Colonic mucosa (tissue), 4 donors: ENCODE measurements at places on chromosomes 12 and 14.

DNA sequence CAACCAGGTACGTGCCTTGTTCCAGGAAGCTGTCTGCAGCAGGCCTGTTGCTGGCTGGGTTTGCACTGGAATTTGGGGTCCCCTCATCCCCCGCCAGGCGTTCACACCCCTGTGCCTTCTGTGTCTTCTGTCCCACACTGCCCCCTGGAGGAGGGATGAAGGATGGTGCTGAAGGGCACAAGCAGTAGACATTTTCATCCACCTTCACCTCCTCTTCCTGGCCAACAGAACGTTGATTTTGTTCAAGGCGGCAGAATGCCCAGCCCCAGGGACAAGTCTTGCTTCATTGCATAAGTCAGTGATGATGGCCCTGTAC, 122.1 kb downstream of the CALM1 start:
- peak; percentile 70 for DNase-seq
- H3K27me3 ChIP-seq: no peaks in the 10 kb centered on the region
- H3K4me3 ChIP-seq: no peak overlapping the region
- H3K36me3 ChIP-seq: no peaks in the 10 kb centered on the region

DNA sequence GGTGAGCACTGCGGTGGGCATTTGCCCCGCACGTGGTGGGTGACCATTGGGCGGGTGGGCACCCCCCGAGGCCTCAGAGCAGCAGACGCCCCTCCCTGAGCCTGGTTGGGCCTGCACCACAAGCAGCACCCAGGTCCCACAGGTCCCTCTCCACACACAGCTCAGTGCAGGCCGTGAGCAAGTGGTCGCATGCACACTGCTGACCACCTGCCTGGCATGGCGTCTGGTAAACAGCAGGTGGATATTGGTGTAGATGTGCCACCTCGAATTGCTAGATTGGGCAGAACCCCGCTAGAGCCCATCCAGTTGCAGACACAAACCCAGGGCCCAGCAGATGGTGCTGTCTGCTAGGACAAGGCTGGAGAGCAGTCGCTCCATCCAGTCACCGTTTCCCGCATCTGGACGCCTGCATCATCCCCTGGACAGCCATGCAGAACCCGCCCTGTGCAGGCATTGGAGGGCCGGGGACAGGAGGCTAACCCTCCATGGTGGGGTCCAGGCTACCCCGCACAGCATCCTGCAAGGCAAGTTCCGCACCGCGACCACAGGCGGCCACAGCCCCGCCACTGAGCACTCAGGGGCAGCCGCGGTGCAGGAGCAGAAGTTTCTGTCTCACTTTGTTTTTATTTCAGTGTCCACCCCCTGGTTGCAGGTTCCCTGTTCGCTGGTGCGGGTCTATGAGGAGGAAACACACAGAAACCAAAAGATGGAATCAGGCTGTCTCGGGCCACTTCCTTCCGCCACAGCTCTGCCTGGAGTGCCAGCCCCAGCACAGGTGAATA, 45.6 kb upstream of the RIMBP2 start:
- no peak overlapping the region for H3K27ac ChIP-seq
- DNase-seq: peak; percentile 35
- no peak overlapping the region for H3K4me3 ChIP-seq

- H3K27me3 ChIP-seq: no peaks in the 10 kb centered on the region
- no peak overlapping the region for H3K27ac ChIP-seq
- no peak overlapping the region for H3K4me3 ChIP-seq
Measured at GRCh38 chr12:47797441-47797840, 22.3 kb downstream of the HDAC7 start.

DNA sequence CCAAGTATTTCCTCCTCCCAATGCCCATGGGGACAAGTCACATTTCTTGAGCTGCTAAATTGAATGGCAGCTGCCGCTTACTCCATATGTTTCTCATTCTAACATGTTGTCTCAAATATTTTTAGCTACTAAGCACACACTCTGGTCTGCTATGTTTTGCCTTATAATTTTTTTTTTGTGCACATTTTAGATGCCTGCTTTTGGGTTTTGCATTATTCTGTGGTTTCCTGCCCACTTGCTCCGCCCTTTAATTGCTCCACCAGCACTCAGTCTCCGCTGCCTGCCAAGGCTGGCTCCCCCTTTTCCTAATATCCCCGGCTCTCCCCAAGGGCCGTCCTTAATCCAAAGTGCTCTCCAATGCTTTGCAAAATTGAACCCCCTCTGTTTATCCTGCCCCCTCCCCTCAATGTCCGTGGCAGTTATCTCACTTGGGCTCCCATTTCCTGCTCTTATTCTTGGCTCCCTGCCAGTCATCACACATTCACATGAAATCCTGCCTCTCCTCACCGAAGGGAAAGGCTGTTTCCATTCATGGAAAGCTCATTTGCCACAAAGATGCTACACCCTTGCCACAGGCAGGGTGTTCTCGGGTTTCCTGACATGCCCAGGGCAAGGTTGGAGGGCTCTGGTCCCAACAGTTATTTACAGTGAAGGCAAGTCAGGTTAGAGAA, 79.4 kb downstream of the C12orf75 start:
- no peaks in the 10 kb centered on the region for H3K36me3 ChIP-seq
- H3K4me3 ChIP-seq: no peak overlapping the region
- no peak overlapping the region for H3K27ac ChIP-seq
- H3K27me3 ChIP-seq: no peaks in the 10 kb centered on the region
- DNase-seq: peak; percentile 31

- peaks cover 16% of the 10 kb centered on the region for H3K27me3 ChIP-seq
- peak overlapping the region; percentile 95 for H3K27ac ChIP-seq
- DNase-seq: peak; percentile 59
- H3K4me1 ChIP-seq: peaks cover 14% of the 10 kb centered on the region
- no peaks in the 10 kb centered on the region for H3K36me3 ChIP-seq
Measured at GRCh38 chr14:102930753-102931579, 8.5 kb downstream of the AMN start.

DNA sequence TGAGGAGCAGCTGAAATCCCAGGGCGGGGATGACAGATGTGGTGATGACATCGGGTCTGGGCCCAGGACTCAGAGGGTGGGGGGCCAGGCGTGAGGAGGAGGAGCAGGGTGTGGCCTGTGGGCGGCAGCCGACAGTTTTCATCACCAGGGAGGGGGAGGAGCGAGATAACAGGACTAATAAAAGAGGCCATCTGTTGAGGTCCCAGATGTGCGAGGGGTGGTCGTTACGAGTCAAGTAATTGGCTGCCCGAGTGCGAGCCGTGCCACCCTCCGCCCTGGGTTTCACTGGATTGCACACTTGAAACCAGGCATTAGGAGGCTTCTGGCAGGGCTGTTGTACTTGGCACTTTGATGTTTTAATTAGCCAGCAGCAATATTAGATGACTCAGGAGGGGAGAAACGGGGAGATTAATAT, 67.2 kb downstream of the NOS1 start:
- H3K4me1 ChIP-seq: no peaks in the 10 kb centered on the region
- H3K27ac ChIP-seq: no peak overlapping the region
- H3K4me3 ChIP-seq: no peak overlapping the region
- no peaks in the 10 kb centered on the region for H3K36me3 ChIP-seq

- H3K4me3 ChIP-seq: no peak overlapping the region
- no peaks in the 10 kb centered on the region for H3K27me3 ChIP-seq
- H3K4me1 ChIP-seq: no peaks in the 10 kb centered on the region
- no peaks in the 10 kb centered on the region for H3K36me3 ChIP-seq
- H3K27ac ChIP-seq: no peak overlapping the region
Measured at GRCh38 chr12:46983959-46984841, 95.2 kb upstream of the PCED1B start.

DNA sequence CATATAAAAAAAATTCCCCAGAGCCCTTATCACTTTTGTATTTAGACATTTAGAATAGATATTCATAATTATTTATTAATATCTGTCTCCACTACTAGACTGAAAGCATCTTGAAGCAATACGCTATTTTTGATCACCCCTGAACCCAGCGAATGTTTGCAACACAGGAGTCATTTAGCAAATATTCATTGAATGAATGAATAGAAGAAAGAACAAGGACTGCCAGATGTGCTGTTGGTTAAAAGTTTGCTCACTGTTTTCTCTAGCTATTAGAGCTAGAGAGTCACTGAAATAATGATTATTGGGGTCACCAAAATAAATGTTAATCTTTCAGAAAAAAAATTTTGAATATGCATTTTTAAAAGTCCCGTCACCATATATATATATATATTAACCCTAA, 174.3 kb downstream of the ACSS3 start:
- no peaks in the 10 kb centered on the region for H3K36me3 ChIP-seq
- no peaks in the 10 kb centered on the region for H3K4me1 ChIP-seq
- DNase-seq: no peak
- no peak overlapping the region for H3K4me3 ChIP-seq
- H3K27me3 ChIP-seq: no peaks in the 10 kb centered on the region

GRCh38 chr14:33357225-33358010, 418.7 kb downstream of the NPAS3 start:
- peak; percentile 65 for DNase-seq
- H3K4me1 ChIP-seq: no peaks in the 10 kb centered on the region
- H3K27ac ChIP-seq: no peak overlapping the region
- no peaks in the 10 kb centered on the region for H3K36me3 ChIP-seq
- H3K27me3 ChIP-seq: no peaks in the 10 kb centered on the region

GRCh38 chr14:92433407-92433806, 80.2 kb upstream of the RIN3 start:
- no peaks in the 10 kb centered on the region for H3K4me1 ChIP-seq
- no peaks in the 10 kb centered on the region for H3K36me3 ChIP-seq
- H3K27ac ChIP-seq: no peak overlapping the region
- no peak for DNase-seq
- no peaks in the 10 kb centered on the region for H3K27me3 ChIP-seq
- no peak overlapping the region for H3K4me3 ChIP-seq

- no peak for DNase-seq
- no peaks in the 10 kb centered on the region for H3K36me3 ChIP-seq
- H3K4me3 ChIP-seq: no peak overlapping the region
- no peak overlapping the region for H3K27ac ChIP-seq
- H3K4me1 ChIP-seq: no peaks in the 10 kb centered on the region
- no peaks in the 10 kb centered on the region for H3K27me3 ChIP-seq
Measured at GRCh38 chr14:44383636-44384035, 123.4 kb downstream of the FSCB start.

- no peaks in the 10 kb centered on the region for H3K36me3 ChIP-seq
- no peaks in the 10 kb centered on the region for H3K27me3 ChIP-seq
- no peak overlapping the region for H3K4me3 ChIP-seq
- DNase-seq: no peak
Measured at GRCh38 chr12:75446857-75447256, 33.7 kb upstream of the GLIPR1 start.

GRCh38 chr12:48878548-48878947, 12.9 kb upstream of the RND1 start:
- H3K4me3 ChIP-seq: no peak overlapping the region
- no peak overlapping the region for H3K27ac ChIP-seq
- no peaks in the 10 kb centered on the region for H3K27me3 ChIP-seq
- H3K4me1 ChIP-seq: no peaks in the 10 kb centered on the region

DNA sequence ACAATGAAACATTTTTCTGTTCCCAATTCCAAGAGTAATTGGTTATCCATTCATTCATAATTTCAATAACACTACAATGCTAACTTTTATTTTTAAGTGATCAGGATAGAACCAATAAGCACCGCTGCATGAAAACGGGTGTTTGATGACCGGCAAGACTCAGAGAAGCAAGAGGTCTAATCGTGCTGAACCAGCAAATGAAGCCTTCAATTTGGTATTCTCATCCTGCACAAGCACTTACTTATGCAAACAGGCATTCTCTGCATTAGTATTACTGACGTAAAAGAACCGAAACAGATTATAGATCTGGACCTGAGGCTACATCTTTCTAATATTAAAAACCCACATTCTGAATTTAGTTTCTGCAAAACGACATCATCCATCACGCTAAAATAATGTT, 67.7 kb downstream of the RBM19 start:
- H3K27ac ChIP-seq: no peak overlapping the region
- no peak overlapping the region for H3K4me3 ChIP-seq
- H3K4me1 ChIP-seq: no peaks in the 10 kb centered on the region
- H3K27me3 ChIP-seq: no peaks in the 10 kb centered on the region

DNA sequence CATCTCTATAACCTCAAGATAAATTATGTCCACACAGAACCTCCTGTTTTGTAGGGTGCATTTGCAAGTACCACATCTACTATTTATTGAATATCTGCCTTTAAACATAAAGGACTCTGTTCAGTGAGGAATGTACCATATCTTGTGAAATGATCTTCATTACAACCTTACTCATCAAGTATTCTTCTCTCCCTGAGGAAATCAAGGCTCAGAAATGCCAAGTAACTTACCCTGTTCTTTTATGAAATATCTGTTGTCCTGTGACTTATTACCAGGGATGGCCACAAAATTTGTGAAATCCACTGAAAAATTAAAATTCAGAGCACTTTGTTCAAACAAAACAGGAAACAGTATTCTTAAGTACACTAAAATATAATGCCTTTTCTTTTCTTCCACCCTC, 366.7 kb downstream of the GALC start:
- H3K27me3 ChIP-seq: no peaks in the 10 kb centered on the region
- H3K36me3 ChIP-seq: no peaks in the 10 kb centered on the region
- no peaks in the 10 kb centered on the region for H3K4me1 ChIP-seq

DNA sequence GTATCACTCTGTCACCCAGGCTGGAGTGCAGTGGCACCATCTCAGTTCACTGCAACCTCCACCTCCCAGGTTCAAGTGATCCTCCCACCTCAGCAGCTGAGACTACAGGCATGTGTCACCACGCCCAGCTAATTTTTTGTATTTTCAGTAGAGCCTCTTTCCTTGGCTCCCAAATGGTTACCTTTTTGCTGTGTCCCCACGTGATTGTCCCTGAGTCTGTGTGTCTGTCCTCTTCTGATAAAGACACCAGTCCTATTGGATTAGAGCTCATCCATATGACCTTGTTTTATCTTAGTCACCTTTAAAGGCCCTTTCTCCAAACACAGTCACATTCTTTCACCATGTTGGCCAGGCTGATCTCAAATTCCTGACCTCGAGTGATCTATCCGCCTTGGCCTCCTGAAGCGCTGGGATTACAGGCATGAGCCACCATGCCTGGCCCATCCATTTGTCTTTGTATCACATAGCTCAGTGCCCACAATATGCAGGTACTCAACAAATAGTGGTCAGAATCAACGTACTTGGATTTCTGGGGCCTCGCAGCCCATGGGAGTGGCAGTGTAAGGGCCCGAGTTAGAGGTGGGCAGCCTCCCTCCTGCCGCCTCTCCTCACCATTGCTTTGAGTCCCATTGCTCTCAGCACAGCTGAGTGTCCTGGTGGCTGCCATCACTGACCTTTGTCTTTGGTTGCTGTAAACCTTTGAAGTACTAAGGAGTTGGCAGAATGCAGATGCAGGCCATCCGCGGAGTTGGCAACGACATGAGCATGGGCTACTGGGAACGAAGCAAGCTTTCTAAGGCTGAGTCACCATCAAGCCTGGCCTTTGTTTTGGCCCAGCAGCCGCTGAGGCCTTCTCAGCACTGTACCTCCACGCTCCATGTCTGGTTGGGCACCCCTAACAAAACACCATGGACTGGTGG, 9.3 kb downstream of the TPCN1 start:
- H3K36me3 ChIP-seq: peaks cover 5% of the 10 kb centered on the region
- H3K27me3 ChIP-seq: no peaks in the 10 kb centered on the region
- H3K4me3 ChIP-seq: no peak overlapping the region
- DNase-seq: no peak
- peaks cover 5% of the 10 kb centered on the region for H3K4me1 ChIP-seq

GRCh38 chr14:105315941-105316576, 1.5 kb downstream of the PACS2 start:
- DNase-seq: no peak
- H3K27ac ChIP-seq: no peak overlapping the region
- H3K4me3 ChIP-seq: peak overlapping the region; percentile 52
- H3K36me3 ChIP-seq: no peaks in the 10 kb centered on the region

GRCh38 chr12:105090361-105090760, 6.1 kb upstream of the ALDH1L2 start:
- H3K36me3 ChIP-seq: no peaks in the 10 kb centered on the region
- no peak for DNase-seq

- peaks cover 4% of the 10 kb centered on the region for H3K36me3 ChIP-seq
- no peaks in the 10 kb centered on the region for H3K27me3 ChIP-seq
- peak within 1 kb of the TSS; percentile 38 for H3K4me3 ChIP-seq
Measured at GRCh38 chr12:6647083-6647604, at the start of gene ACRBP. Gene ACRBP, minus strand, starts transcription at chr12:6647432. Its CDS starts 66 bp downstream, at chr12:6647366.
